T-helper 1 cell (primary cell): ENCODE measurements at places on chromosomes 6 and 20.

DNA sequence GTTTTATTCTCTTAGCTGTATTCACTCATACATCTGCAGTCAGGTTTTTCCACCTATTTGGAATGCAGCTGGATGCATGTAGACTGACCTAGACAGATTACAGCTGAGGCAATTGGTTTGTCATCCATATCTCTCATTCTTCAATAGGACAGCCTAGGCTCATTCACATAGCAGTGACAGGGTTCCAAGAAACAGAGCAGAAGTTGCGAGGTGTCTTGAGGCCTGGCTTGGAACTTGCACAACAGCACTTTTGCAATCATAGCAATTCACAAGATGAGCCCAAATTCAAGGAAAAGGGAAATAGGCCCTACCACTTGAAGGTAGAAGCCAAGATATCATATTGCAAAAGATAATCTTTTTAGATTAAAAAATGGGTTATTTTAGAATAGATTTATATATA lies 508.9 kb upstream of the JAG1 start:
- DNase-seq, result no peak

- no peak for DNase-seq
These were observed 95.0 kb downstream of the QRSL1 start for GRCh38 chr6:106724337-106724736.

DNA sequence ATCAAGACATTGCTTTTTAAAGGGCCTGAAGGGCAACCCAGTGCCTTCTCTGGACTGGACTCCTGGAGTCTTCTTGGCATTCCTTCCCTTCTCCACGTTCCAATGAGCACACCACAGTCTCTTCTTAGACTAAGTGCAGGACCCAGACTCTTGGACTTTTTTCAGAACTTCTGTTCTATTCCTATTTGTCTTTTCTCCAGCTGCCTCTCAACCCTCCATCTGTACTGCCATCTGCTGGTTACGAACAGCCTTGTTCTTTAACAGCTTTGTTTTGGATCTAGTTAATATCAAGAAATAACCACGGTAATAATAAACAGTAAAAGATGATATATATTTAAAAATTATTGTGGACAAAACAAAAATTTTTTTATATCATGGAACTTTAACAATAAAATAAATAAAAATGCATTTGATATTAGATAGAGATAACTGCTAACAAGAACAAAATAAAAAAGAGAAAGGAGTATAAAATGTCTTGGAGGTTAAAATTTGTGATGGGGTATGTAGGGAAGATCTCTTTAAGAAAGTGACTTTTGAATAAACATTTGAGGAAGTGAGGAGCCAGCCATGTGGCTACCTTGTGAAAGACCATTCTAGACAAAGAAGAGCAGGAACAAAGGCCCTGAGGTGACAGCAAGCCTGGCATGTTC lies 105.1 kb upstream of the HCRTR2 start:
- no peak for DNase-seq

GRCh38 chr20:15886250-15886649 lies 687.0 kb downstream of the KIF16B start:
- no peak for DNase-seq

GRCh38 chr6:166156942-166157341 lies 10.7 kb downstream of the TBXT start:
- DNase-seq, result no peak

DNA sequence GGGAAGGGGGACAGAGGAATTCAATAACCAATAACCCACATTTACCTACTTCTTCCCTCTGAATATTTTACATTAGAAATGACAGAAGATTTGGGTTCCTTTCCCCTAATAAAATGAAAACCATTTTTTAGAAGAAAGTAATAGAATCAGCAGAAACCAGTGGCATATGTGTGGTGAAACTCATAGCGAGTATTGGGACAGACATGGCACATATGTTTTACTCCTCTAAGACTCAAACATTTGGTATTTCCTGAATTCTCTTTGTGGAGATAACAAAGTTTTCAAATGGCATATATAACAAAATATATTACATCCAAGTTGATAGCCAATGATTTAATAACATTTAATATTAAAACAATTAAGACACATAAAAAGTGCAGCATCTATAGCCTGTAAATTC lies 12.9 kb upstream of the BEND3 start:
- DNase-seq, result no peak

- no peak for DNase-seq
These were observed 42.0 kb downstream of the DOK5 start for GRCh38 chr20:54517241-54517975.

- DNase-seq, result peak; percentile 50
These were observed 3.8 kb downstream of the SLC35B2 start for GRCh38 chr6:44253307-44254101.

DNA sequence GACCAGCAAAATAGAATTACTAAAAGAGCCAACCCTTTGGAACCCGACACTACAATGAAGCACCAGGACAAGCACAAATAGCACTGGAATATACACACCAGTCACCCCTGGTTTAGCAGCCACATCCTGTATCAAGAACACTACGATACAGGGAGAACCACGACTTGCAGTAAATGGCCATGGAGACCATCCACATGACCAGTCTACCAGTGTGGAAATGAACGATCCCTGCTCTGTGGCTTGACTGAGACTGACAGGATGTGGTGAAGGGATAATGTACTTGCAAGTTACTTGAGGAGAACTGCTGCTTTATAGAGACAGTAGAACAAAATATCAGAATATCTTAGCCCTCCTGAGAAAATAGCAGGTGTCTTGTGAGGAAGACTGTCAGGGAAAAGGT lies 169.6 kb downstream of the COL9A1 start:
- DNase-seq, result no peak

GRCh38 chr6:137791281-137792159 lies 75.5 kb upstream of the TNFAIP3 start:
- DNase-seq, result no peak

DNA sequence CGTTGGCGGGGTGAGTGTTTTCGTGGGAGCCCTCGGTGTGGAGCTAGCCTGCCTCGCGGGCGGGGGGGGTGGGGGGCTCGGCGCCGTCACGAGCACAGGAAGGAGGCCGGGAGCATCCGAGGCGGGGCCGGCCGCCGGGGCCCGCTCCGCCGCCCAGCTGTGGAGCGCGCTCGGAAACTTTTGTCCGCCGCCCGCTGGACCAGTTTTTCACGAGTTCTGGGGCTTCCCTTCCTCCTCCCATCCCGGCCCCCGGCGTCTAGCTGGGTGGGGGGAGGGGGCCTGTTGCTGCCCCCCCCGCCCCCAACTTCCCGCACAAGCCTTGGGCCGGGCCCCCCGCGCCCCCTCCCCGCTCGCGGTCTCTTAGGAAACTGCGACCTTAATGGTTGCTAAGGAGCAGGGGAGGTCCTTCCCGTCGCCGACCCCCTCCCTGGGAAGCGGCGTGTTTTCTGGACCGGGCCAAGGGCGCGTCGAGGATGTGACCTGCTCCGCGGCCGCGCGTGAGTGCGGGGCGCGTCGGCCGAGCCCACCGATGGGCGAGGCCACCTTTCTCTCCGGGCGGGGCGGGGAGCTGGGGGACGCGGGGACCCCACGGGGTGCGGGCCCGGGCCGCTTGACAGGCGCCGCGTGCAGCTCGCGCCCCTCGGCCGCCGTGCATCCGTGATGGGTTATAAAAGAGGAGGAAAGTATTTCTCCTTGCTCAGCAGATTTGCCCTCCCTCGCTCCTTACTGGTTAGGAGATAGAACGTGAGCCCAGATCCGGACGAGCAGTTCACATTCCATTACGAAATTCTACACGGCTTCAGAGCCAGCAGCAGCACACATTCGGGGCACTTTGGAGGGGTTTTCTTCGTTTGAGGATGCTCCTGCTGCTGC lies 1.4 kb downstream of the RREB1 start:
- peak; percentile 16 for DNase-seq

GRCh38 chr6:33191383-33192104 lies 723 bp downstream of the COL11A2 start:
- DNase-seq, result no peak

DNA sequence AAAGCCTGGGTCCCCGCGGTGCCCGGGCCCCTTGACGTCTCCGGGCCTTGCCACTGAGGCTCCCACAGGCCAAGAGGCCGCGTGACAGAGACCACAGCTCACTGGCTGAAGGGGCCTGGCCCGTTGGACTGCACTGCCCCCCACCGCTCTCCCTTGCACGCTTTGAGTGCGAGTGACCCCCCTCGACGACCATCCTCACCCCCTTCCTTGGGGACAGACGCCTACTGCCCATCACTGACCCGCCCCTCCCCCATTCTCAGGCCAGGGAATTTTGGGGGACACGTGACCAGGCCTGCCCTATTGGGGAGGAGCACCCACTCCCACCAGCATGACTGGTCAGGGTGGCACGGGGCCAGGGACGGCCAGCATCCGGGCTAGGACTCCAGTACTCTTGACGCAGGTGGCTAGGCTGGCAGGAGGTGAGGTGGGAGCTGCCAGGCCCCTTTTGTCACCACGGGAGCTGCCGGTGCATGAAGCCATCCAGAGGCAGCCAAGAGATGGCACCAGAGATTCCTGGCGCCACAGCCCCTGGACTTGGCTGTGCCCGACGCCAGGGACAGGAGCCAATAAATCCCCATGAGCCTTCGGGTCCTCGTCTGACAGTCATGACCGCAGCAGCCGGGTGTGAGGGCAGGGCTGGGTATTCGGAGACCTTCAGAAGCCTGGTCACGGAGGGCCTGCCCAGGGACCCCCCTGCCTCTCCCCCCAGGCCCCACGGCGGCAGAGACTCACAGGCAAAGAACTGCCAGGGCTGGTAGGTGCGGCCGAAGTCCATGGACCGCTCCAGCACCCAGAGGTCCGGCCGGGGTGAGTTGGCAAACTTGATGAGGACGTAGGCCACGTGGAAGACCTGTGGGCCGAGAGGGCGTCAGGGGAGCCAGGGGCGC lies 14.5 kb downstream of the LAMA5 start:
- DNase-seq, result no peak

- no peak for DNase-seq
These were observed 86.1 kb downstream of the LINC00237 start for GRCh38 chr20:21019814-21020658.

GRCh38 chr6:12916006-12916405 lies 199.4 kb downstream of the PHACTR1 start:
- no peak for DNase-seq

DNA sequence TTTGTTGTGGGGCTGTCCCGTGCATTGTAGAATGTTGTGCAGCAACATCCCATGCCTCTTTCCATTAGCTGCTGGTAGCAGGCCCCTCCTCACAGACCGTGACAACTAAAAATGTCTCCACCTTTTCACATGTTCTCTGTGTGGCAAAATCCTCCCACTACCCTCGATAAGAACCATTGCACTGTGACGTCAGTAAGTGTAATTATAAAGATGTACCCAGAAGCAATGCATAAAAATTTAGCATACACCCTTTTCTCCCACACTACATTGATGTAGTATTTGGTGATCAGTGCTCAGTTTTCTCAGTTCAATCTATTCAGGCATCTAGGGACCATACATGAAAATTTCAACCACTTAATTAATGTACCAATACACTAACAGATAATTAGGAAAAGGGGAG lies 389.9 kb downstream of the DOK5 start:
- no peak for DNase-seq

DNA sequence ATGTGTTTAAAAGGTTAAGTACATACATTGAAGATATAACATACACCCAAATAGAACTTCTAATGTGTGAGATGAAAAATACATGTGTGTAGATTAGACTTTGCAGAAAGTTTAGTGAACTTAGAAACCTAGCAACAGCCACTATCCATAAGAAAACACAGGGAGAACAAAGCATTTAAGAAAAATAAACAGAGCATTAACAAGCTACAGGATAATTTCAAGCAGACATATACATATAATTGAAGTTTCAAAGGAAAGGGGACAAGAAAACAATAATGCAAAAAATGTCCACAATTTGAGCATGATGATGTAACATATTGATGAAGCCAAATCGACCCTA lies 18.2 kb upstream of the THBS2 start:
- no peak for DNase-seq

- DNase-seq, result no peak
These were observed 27.3 kb downstream of the MAPK14 start for GRCh38 chr6:36054956-36055355.

DNA sequence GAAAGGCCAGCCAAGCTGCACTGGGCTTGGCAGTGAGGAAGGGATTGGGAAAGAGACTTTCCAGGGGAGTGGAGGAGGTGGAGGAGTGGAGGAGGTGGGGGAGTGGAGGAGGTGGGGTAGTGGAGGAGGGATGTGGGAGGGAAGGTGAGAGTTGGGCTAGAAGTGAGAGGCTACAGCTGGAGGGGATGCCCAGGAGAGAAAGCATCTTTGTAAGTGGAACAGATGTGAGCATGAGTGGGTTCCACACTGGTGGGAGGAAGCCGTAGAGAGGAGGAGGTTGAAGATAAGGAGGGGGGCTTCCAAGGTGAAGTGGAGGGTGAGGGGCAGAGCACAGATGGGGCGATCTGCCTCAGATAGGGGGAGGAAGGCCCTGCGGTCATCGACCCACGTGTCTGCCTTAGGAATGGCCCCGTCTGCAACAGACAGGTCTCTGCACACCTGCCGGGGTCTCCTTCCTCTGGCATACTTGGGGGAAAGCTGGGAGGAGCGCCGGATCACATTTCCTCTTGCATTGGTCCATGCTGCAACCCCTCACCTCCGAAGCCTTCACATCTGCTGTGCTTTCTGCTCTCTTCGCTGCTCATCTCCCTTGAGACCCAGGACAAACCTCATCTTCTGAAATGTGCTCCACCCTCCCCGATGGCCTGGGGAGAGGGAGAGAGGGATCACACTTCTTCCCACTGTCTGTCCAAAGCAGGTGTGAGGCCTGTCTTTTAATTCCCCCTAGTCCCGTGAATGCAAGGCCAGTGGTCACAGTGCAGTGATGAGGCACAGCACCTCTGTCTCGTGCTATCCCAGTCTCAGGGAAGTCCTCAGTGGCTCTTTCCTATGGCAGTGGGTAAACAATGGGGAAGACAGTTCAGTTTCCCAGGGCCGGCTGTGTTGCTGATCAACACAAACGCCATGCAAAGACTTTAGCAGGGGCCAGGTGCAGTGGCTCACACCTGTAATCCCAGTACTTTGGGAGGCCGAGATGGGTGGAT lies 48.6 kb upstream of the SNX9 start:
- peak; percentile 34 for DNase-seq

- DNase-seq, result no peak
These were observed 97.9 kb upstream of the NEDD9 start for GRCh38 chr6:11330413-11330760.

DNA sequence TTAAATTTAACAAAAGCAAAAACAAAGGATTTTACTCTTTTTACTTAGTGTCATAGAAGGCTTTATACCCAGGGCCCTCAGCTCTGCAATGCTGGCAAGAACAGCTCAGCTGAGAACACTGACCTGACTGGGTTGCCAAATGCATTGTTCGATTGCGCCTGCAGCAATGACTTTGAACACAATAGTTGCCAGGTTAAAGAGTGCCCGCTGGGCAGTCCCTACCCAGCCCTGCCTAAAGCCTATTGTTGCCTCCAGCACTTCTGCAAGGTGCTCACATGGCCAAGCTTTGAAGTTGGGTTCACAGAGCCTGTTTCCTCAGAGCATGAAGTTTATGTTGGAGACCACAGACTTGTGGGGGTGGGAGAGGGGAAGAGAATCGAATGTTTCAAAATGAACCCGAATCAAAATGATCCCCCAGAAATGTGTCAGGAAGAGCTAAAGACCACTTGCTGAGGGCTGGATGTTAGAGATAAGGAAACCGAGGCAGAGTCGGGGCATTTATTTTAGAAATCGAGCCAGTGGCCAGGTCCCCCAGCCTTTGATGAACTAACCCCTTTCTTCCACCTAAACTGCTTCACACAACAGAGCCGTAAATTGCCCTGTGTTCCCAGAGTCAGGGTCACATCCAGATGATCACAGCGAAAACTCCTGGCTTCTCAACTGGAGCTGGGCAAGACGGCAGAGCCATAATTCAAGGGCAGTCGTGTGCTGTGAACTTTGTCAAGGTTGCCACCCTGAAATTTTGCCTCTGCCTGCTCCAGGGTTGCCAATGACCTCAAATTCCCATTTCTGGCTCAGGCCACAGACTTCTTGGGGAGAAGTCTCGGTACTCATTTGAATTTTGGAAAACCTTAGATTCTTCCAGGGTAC lies 55.0 kb downstream of the FOXA2 start:
- no peak for DNase-seq
